ENCODE measurements at places on chromosomes 2 and 18.

- no peak for DNase-seq
Measured at GRCh38 chr2:119862127-119862889, 102.6 kb downstream of the PTPN4 start.

DNA sequence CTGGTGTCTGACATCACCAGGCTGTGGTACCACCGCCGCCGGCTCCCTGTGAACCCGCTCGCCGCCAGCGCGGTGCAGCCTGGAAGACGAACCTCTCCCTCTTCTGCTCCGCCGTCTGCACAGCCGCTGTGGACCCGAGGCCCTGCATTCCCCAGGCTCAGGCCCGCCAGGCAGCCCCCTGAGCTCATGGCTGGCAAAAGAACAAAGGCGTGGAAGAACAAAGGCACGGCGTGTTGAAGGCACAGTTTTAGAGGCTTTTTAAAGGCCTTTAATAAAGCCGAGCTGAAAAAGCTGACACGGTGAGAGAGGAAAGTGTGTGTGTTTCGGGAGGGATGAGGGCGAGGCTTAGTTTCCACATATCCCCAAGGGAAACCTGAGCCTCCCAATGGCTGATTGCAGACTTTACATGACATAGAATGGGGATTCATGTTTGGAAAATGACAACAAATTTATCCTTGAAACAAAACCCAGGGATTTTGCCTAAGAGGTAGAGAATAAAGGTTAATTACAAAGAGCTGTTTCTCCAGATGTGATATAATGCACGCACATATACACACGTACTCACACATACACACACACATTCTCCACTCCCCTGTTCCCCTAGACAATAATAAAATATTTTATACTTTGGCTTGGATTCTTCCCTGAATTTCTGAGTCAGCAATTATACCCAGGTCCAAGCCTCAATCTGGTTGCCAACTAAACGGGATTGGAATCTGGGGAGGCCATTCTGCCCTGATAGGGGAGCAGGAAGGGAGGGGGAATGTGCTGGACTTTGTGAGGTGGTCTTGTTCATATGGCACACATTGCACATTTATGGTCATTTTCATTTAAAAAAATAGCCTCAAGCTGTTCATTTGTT, 39.7 kb downstream of the RFX8 start:
- no peak for DNase-seq

DNA sequence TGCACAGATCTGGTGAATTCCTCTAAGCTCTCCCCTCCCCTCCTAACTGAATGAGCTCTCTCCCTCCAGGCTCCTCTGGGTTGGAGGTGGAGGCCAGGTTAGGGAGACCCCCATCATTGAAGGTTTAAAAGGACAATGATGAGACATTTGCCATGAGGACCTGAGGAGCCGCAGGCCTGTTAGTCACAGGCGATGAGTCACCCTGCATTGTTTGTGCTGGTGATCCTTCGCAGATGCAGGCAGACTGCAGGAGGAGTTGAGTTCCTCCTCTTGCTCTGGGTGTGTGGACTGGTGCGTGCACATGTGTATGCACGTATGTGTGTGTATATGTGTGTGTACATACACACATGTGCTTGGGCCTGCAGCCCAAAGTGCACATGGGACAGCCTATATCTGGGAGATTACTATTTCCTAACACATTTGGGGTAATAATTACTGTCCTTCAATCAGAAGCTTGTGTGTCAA, 42.0 kb downstream of the MCFD2 start:
- DNase-seq = peak; percentile 7

GRCh38 chr2:221924576-221924975, 352.5 kb upstream of the EPHA4 start:
- no peak for DNase-seq
